ENCODE measurements at places on chromosomes 16 and 17.

- no peaks in the 10 kb centered on the region for H3K36me3 ChIP-seq
- no peak overlapping the region for H3K27ac ChIP-seq
- peaks cover 14% of the 10 kb centered on the region for H3K4me1 ChIP-seq
- DNase-seq, result no peak
Observed at GRCh38 chr16:565419-566330, 1.1 kb upstream of the NHLRC4 start.

DNA sequence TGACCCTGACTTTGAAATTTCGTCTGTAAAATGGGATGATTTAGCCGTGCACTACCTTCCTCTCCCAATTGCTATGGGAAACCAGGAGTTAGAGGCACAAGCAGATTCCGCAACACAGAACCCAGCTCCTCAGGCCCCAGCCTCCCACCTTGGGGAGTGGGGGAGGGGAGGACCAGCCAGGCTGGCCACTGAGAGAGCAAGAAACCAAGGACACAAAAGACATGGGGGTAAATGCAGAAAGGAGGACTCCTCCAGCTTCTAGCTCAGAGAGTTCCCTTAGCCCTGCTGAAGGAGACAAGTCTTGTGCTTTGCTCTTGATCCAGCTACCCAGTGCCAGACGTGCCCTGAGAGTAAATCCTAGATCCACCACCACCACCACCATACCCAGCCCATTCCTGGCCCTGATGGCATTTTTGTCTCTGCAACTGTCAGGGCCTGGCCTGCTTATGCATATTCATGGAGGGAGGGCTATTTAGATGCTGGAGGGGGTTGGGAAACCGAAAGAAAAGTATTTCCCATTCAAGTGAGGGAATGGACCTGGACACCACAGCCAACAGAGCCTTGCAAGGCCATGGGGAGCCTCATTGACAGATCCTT lies 25.9 kb downstream of the PITPNM3 start:
- H3K4me1 ChIP-seq, result no peaks in the 10 kb centered on the region
- H3K27me3 ChIP-seq, result no peaks in the 10 kb centered on the region
- no peak overlapping the region for H3K27ac ChIP-seq
- H3K36me3 ChIP-seq, result no peaks in the 10 kb centered on the region

DNA sequence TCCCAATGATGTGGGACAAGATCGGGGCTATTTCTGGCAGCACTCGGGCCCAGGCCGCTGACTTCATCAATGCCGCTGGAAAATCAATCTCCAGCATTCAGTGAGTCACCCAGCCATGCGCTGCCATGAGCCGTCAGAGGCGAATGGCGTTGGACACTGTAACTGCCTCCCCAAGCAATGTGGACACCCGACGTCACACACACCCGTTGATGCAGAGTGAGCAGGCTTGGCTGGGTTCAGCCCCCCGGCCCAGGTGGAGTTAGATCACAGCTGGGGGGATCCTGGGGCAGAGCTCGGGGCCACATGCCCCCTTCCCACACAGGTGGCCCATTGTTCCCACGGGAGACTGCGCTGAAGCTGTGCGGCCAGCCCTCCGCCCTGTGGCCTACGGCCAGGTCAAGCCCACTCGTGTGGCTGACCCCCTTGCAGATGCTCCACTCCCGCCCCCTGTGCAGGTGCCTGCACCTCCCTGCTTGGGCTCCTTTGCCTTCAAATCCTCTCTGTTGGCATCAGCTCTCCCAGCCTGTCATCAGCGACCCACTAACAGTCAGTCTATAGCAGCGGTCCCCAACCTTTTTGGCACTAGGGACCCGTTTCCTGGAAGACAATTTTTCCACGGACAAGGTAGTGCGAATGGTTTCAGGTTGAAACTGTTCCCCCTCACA lies 89.9 kb downstream of the TBC1D16 start:
- H3K4me1 ChIP-seq, result peaks cover 9% of the 10 kb centered on the region
- no peaks in the 10 kb centered on the region for H3K27me3 ChIP-seq
- DNase-seq, result no peak

- H3K36me3 ChIP-seq, result peaks cover 15% of the 10 kb centered on the region
- H3K27ac ChIP-seq, result no peak overlapping the region
- no peaks in the 10 kb centered on the region for H3K27me3 ChIP-seq
- H3K4me1 ChIP-seq, result no peaks in the 10 kb centered on the region
- H3K4me3 ChIP-seq, result no peak overlapping the region
Observed at GRCh38 chr16:87830673-87831420, 38.5 kb downstream of the SLC7A5 start.

- H3K27ac ChIP-seq, result peak overlapping the region; percentile 74
- peak overlapping the region; percentile 35 for H3K4me3 ChIP-seq
- peaks cover 49% of the 10 kb centered on the region for H3K4me1 ChIP-seq
- H3K27me3 ChIP-seq, result no peaks in the 10 kb centered on the region
- peak; percentile 59 for DNase-seq
Observed at GRCh38 chr17:40281663-40282062, 6.0 kb upstream of the CDC6 start.

GRCh38 chr17:80822700-80823410 lies 168.8 kb upstream of the CHMP6 start:
- no peaks in the 10 kb centered on the region for H3K27me3 ChIP-seq
- peaks cover 51% of the 10 kb centered on the region for H3K4me1 ChIP-seq
- DNase-seq, result no peak
- no peak overlapping the region for H3K4me3 ChIP-seq
- H3K27ac ChIP-seq, result no peak overlapping the region

GRCh38 chr16:16178455-16179162 lies 44.7 kb downstream of the ABCC6 start:
- H3K36me3 ChIP-seq, result no peaks in the 10 kb centered on the region
- H3K27ac ChIP-seq, result no peak overlapping the region
- DNase-seq, result no peak
- H3K27me3 ChIP-seq, result no peaks in the 10 kb centered on the region

DNA sequence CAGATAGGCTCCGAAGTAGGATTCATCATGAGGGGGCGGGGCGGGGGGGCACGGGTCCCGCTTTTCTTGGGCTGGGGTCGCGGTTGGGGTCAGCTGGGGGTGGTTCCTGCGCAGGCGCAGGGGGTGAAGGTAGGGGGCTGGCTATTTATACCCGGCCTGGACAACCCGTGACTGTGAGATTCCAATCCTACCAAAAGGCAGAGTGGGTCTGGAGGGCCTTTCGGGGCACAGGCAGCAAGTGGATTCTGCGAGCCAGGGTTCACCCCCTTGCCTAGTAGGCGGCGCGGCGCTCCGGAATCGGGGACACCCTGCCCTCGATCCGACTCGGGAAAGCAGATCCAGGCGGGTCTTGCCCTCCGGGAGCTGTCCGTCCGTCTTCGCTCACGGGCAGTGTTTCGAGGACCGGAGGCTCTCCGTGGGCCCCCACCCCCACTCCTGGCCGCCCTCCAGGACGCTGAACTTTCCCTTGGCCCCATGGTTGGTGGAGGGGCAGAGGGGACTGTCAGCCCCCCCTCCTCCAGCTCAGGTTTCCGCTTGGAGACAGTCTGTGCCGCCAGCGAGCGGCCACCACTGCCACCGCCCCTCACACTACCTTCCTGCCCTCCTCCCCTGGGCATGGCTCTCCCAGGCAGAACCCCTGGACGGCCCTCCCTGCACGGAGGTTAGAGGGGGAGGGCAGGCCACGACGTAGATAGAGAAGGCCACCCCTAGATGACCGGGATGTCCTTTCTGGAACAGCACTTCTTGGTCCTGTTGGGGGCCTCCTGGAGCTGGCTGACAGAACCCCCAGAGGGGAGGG lies 634 bp downstream of the SLC2A4 start:
- no peaks in the 10 kb centered on the region for H3K36me3 ChIP-seq
- H3K4me1 ChIP-seq, result peaks cover 17% of the 10 kb centered on the region
- no peak for DNase-seq
- peak overlapping the region; percentile 63 for H3K4me3 ChIP-seq
- no peak overlapping the region for H3K27ac ChIP-seq

GRCh38 chr16:69169051-69169450 lies 17.9 kb upstream of the SNTB2 start:
- H3K27me3 ChIP-seq, result no peaks in the 10 kb centered on the region
- no peak overlapping the region for H3K4me3 ChIP-seq
- peaks cover 37% of the 10 kb centered on the region for H3K4me1 ChIP-seq
- no peak for DNase-seq

DNA sequence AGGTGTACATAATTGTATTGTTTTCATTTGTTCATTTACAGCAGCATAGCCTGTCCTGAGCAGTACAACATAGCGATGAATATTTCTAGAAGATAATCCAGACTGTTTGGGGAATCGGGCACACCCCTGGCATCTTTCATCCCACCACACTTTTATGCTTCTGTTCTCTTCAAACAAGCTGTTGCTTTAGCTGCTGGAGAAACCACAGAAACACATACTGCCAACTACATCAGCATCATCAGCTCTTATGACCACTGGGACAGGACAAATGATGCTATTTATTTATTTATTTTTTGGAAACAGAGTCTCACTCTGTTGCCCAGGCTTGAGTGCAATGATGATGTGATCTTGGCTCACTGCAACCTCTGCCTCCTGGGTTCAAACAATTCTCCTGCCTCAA lies 22.6 kb upstream of the HAPSTR1 start:
- peaks cover 14% of the 10 kb centered on the region for H3K36me3 ChIP-seq
- H3K27ac ChIP-seq, result peak overlapping the region; percentile 24
- H3K27me3 ChIP-seq, result no peaks in the 10 kb centered on the region
- no peak overlapping the region for H3K4me3 ChIP-seq

DNA sequence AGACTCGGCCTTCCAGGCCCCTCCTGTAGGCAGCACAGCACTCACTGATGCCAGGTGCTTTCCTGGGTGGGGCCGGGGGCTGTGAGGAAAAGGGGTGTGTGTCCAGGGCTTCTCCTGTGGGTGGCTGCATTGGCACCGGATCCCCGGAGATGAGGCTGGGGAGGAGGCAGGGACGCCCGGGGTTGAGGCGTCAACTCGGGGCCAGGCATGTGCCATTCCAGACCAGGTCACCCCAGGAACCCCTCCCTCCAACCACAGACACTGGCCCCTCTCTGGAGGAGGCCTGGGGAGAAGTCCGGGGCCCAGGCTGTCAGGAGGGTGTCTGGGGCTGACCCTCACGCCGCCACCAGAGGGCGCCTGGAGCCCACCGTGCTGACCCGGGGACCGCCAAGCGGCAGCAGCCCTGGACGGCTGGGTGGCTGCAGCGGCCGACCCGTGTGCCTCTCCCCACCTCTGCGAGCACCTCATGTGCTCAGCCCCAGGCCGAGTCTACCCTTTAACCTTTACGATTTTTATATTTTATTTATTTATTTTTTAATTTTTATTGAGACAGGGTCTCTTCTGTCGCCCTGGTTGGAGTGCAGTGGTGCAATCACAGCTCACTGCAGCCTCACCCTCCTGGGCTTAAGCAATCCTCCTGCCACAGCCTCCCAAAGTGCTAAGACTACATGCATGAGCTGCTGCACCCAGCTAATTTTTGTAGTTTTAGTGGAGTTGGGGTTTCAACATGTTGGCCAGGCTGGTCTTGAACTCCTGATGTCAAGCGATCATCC lies 3.2 kb upstream of the METRN start:
- no peaks in the 10 kb centered on the region for H3K36me3 ChIP-seq
- H3K27ac ChIP-seq, result no peak overlapping the region
- DNase-seq, result peak; percentile 84
- peaks cover 42% of the 10 kb centered on the region for H3K27me3 ChIP-seq
- no peak overlapping the region for H3K4me3 ChIP-seq
- peaks cover 8% of the 10 kb centered on the region for H3K4me1 ChIP-seq

DNA sequence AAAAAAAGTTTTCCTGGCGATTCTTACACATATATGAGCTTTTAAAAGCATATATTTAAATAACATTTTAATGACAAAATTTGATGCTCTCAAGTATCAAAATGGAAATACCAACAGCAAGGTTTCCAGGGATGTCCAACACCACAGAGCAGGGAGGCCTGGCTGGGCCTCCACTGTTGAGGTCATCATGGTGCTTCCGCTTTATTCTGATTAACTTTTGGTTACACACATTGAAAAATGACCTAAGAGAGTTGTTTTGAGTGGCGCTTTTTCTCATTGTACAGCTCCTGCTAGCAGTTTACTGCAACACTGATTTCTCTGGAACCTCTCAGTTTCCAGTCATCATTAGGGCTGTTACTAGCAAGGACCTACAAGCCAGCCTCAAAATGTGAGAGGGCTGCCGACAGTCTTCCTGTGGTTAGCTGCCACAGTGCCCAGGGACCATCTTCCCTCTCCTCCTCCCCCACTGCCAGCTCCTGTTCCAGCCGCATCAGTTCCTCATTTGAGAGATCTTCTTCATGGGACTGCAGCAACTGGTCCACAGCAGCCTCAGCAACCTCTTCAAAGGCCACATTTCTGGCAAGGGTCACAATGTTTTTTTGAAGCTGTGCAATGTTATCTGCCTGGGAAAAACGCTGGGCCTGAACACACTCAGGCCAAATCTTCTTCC lies 21.3 kb downstream of the DEF8 start:
- peaks cover 14% of the 10 kb centered on the region for H3K36me3 ChIP-seq
- H3K4me3 ChIP-seq, result no peak overlapping the region
- H3K27me3 ChIP-seq, result no peaks in the 10 kb centered on the region
- no peak overlapping the region for H3K27ac ChIP-seq
- no peak for DNase-seq

DNA sequence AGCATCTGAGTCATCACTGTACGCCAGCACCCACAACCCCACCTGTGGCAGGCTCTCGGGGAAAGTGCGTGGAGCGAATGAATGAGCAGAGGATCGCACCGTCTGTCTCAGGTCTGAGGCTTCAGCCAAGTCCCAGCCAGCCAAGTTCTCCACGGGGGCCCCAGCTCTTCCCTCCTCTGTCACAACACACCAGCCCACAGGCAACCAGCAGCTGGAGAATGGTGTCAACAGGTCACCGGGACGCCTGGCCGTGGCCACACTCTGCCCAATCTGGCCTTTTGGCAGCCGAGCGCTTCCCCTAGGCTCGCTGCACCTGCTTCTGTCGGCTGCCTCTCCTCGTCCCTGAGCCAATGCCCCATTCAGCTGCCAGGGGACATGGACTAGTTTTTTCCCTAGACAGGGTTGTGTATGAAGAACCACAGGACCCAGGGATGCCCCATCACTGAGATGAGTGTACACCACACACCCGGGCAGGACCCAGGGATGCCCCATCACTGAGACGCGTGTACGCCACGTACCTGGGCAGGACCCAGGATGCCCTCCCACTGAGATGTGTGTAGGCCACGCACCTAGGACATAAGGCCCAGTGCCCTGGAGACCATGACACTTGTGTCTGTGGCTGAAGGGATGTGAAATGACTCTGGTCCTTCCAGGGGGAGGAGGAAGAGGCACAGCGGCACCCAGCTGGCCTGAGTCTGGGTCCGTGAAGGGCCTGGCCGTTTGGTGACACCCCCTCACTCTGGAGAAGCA lies 52.8 kb downstream of the ABR start:
- no peak overlapping the region for H3K4me3 ChIP-seq
- no peak overlapping the region for H3K27ac ChIP-seq
- no peaks in the 10 kb centered on the region for H3K36me3 ChIP-seq
- no peaks in the 10 kb centered on the region for H3K27me3 ChIP-seq
- DNase-seq, result no peak
- H3K4me1 ChIP-seq, result peaks cover 16% of the 10 kb centered on the region

GRCh38 chr17:8142158-8142886 lies 9.9 kb downstream of the PER1 start:
- no peak for DNase-seq
- no peak overlapping the region for H3K4me3 ChIP-seq
- peaks cover 22% of the 10 kb centered on the region for H3K36me3 ChIP-seq

Measured in activated CD8-positive, alpha-beta memory T cell treated with anti-CD3 and anti-CD28 coated beads, Interleukin-2, amount 10 ng/mL, durations not matched to agents 7 days and 5 days (primary cell).